Metanephros (tissue), 2 donors: ENCODE measurements at places on chromosomes 6 and 20. TPM values are rescaled to one million over a fixed set of nuclear protein-coding genes. Genes with fewer than 3 reads are reported as not detected.

The DDRGK1 gene
- 32.7 TPM for total RNA-seq

The GGTLC1 gene
- total RNA-seq: not detected

The SLC4A11 gene
- 1.9 TPM for total RNA-seq

The TGM3 gene
- 0.70 TPM for total RNA-seq

The TMEM244 gene
- total RNA-seq: not detected

The C20orf144 gene
- total RNA-seq: not detected

The OR2J1 gene
- not detected for total RNA-seq

The LCA5 gene
- total RNA-seq: 9.3 TPM

The GPSM3 gene
- total RNA-seq: 7.8 TPM

The SDCBP2 gene
- 2.5 TPM for total RNA-seq
